ENCODE measurements at places on chromosomes 12 and 14. TPM values are rescaled to one million over a fixed set of nuclear protein-coding genes. Genes with fewer than 3 reads are reported as not detected.

DNA sequence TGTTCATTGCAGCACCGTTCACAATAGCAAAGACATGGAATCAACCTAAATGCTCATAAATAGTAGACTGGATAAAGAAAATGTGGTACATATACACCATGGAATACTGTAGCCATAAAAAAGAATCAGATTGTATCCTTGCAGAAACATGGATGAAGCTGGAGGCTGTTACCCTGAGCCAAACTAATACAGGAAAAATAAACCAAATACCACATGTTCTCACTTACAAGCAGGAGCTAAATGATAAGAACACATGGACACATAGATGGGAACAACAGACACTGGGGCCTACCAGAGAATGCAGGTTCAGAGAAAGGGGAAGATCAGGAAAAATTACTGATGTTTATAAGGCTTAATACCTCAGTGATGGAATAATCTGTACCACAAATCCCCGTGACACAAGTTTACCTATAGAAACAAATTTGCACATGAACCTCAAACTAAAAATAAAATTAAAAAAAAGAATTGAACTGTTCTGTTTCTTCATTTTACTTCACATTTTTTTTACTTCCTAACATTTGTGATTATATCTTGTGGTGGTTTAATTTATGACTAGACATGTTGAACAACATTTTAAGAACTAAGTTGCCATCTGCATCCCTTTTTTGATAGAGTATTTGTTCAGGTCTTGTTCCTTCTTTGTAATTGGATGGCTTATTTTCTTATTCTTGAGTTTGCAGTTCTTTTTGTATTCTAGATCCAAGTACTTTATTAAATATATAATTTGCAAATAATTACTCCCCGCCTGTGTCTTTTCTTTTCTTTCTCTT, 835.2 kb downstream of the FSCB start:
- DNase-seq = no peak

DNA sequence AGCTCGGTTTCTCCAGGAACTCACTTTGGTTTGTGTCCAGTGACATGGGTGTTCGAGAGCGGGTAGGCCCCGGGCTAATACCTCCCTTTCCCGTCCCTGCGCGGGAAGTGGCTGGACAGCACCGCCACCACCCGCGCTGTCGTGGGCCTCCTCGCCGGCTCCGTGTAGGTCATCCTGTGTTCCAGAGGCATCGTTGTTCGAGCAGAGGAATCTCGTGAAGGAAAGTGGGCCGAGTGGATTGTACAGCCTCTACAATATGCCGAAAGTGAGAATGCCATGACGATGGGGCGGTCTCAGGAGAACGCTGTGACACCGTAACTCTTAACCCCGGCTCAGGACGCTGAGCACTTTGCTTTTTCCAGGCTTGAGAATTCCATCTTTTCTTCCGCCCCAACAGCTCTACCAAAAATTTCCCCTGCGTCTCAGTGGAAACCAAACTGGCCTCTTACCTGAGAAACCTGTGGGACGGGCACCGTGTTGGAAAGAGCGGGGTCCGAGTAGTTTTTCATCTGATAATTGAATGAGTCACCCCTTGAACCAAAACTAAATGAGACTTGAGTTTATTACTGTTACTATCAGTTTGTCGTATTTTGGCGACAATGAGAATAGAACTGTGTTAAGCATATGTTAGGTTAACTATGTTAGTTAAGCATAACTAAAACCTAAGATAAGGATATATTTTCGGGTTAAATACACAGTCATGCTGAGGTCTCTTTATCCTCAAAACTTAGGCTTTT, 510 bp downstream of the EIF2S1 start:
- no peak for DNase-seq

- DNase-seq = no peak
Observed at GRCh38 chr12:47750916-47751470, 7.7 kb downstream of the RAPGEF3 start.

- no peak for DNase-seq
Observed at GRCh38 chr14:71665157-71665556, 267.1 kb upstream of the RGS6 start.

DNA sequence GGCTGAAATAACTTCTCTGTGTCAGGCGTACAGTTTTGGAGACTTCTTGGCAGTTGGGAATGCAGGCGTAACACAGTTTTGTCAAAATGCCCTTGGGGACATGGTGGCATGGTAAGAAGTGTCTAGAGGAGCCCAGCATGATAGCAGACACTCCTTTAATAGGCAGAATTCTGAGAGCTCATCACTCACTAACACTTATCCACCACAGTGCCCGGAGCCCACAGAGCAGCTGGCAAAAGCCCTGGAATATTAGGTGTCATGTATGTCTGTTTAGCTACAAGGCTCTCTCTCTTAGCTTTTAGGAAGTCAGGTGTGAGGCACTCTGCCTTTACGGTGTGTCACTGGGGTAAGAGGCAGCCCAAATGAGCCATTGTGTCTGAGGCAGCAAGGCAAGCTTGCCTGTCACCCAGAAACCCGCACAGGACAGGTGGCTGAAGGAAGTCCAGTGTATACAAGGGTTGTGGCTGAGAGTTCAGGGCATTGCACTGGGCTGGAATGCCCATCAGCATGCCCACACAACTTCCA, 96.3 kb downstream of the ESRRB start:
- DNase-seq = no peak

DNA sequence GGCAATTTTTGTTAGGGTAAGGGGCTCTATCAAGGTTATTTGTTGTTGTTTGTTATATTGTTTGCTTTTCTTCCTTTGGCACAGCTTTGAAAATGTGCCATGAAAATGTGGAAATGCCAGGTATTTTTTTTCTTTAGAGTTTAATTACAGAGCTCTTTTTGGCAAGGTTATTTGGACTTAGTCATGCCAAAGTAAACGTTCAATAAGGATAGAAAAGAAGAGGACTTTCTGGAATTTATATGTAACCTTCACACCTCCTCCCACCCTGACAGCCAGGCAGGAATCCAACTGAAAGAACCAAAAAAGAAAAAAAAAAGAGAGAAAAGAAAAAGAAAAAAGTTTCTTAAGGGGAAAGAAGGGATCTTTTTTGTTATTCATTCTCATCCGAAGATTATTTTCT, 217.8 kb downstream of the KITLG start:
- no peak for DNase-seq

DNA sequence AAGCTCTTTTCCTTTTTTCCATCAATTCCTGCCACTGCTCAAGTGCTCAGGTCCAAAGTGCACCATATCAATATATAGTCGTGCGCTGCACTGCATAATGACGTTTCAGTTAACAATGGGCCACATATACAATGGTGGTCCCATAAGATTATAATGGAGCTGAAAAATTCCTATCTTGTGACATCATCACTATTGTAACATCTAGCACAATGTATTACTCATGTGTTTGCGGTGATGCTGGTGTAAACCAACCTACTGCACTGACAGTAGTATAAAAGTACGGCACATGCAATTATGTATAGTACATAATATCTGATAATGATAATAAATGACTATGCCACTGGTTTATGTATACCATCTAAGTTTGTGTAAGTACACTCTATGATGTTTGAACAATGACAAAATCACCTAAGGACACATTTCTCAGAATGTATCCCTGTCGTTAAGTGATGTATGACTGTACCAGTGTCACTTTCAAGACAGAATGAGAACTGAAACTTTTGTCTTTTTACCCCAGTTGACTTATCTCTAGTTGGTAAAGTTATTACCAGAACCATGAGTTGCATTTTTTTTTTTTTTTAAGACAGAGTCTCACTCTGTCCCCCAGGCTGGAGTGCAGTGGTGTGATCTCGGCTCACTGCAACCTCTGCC, 53.7 kb upstream of the INSM2 start:
- no peak for DNase-seq

DNA sequence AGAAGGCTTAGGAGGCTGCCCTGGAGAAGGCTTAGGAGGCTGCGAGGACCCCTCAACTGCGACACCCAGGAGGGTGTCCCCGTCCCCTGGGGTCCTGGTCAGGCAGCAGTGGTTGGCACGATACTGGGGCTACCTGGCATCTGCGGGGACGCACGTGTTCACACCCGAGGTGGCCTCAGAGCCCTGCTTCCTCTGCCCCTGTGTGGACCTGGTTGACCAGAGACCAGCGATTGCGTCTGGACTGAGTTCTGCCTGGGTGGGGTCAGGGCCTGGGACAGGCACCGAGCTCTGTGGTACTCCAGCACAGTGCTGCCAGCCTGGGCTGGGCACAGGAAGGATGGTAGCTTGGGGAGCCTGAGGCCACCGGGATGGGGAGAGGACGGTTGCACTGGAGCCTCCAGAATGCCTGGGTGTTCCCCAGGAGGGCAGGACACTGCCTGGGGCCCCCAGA, 735 bp downstream of the ASPG start:
- DNase-seq = no peak

DNA sequence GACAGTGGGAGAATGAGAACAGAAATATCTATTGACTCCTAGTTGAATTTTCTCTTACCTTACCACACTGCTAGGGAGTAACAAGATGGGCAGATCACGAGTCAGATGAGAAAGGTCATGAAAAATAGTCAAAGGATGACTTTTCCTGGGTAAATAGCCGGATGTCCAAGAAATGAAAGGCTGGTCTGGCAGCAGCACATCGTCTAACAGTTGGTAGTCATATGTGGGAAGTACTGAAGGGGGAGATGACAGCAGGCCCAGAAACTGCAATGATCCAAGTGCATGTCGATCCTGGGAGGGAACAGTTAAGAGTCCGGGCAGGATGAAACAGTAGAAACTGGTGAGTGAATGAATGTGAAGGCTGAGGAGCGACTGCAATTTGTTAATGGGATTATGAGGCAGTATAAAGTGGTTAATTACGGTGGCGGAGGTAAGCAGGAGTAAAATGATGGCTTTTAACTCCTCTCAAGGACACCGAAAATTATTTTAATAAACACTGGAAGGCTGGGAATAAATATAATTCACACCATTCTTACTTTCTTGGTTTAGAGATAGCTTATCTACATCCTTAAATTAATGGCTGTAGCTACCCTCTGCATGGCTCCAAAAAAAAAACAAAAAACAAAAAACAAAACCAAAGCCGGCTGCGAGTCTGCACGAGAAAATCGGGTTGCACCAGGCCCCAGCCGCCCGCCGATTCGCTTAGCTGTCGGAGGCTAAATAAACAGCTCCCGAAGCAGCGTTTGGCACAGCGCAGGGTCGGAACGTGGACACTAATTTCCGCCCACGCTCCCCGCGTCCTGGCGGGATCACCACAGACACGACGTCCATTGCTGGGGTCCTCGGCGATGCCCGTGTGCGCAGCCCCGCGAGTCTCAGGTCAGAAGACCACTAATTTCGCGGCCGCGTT, 1.0 kb upstream of the ERC1 start:
- DNase-seq = no peak

DNA sequence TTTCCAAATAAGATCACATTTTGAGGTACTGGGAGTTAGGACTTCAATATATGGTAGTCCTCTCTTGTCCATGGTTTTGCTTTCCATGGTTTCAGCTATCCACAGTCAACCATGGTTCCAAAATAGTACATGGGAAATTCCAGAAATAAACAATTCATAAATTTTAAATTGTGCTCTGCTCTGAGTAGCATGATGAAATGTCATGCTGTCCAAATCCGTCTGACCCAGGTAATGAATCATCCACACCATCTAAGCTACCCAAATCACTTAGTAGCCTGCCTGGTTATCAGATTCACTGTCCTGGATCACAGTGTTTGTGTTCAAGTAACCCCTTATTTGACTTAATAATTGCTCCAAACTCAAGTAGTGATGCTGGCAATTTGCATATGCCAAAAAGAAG, 197.9 kb downstream of the TMTC3 start:
- no peak for DNase-seq

DNA sequence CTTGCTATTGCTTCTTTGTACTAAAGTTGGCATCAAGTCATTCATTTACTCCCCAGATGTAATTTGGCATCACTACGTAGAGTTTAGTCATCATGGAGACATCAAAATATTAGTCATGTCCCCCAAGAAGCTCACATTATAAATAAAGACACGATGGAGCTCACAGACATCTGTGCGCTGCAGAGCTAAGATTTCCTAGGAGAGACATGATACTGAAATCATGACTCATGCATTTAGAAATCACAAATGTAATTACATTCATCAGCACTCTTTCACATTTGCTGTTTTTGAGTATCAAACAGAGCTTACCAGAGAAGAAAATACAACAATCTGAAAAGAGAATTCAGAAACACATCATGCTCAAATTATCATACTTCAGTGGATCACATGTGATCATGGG, 169.8 kb downstream of the LRIG3 start:
- no peak for DNase-seq

DNA sequence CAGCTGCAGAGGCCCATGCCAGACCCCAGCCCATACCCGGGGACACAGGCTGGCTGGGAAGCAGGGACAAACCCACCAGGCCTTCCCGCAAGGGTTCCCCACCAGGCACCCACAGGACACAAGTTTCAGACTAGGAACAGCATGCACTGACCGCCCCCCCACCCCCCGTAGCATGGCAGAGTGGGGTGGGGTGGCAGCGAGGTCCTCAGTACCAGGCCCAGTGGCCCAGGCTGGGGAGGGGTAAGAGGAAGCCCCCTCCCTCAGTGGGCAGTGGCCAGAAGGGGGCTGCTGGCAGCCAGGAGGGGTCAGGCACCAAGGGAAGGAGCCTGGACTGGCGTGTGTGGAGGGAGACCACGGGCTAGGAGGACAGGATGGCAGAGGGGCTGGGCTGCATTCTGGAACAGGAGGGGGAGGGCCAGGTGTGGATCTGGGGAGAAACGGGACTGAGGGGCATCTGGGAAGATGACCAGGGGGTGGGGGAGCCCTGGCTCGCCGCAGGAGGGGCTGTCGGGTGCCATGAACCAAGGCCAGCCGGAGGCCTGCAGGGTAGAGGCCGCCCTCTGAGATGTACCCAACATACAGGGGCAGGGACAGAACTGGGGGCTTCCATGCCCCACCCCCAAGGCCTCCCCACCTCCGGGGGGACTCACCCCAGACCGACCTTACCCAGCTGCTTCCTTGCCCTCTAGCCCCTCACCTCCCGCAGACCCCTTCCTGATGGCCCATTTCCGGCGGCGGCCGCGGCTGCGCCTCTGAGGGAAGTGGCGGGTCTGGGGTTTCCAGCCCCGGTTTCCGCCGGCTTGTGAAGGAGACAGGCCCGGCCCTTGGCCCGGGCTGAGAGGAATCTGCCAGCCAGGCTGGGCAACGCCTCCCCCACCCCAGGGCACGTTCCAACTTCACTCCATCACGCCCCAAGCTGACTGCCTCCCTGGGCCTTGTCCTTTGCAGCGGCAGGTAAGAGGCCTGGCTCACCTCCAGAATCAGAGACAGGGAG, 5.6 kb upstream of the JAG2 start:
- no peak for DNase-seq

The RNASE7 gene
- not detected for total RNA-seq

The PTPRB gene
- total RNA-seq = 0.33 TPM

The AQP2 gene
- total RNA-seq = 0.36 TPM

The LRFN5 gene
- 9.8 TPM for total RNA-seq

The CFAP54 gene
- 0.64 TPM for total RNA-seq

The TAS2R7 gene
- not detected for total RNA-seq

The BCL2L14 gene
- not detected for total RNA-seq

The CLEC4A gene
- 0.33 TPM for total RNA-seq

The CCDC177 gene
- not detected for total RNA-seq
